Fibroblast of skin of right quadriceps (primary cell): ENCODE measurements at places on chromosomes 16 and 17.

DNA sequence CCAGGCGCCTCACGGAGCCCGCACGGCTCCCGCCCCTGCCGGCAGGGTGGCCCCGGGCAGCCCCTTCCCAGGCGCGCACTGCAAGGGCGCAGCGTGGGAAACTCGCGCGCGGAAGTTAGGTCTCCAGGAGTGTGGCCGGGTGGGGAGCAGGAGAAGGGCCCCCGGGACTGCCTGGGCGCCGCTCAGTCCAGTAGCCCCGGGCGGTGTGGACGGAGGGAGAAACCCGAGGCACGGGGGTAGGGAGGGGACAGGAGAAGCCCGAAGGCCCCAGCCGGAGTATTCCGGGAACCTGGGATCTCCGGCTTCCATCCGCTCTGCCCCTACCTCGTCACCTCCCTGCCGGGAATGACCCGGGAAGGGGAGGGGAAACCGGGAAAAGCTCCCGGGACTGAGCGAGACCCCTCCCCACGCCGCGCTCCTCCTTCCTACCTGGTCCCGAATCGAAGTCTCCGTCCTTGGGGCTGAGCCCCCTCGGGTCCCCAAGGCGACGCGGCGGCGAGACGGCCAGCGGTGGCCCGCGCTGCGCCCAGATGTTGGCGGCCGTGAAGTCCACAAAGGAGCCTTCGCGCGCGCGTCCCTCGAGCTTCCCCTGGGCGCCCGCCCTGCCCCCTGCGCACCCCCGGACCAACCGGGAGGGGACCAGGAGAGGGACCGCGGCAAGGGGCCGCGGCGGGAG, 418 bp downstream of the SOCS3 start:
- DNase-seq, result no peak

- peak; percentile 3 for DNase-seq
These were observed 537 bp downstream of the PALB2 start for GRCh38 chr16:23640615-23640930.

GRCh38 chr17:4854111-4854681, 21.1 kb downstream of the MINK1 start:
- peak; percentile 77 for DNase-seq

- peak; percentile 46 for DNase-seq
These were observed 5.3 kb upstream of the NSMCE1 start for GRCh38 chr16:27273670-27274423.

GRCh38 chr16:66300037-66300436, 66.5 kb upstream of the CDH5 start:
- no peak for DNase-seq

GRCh38 chr17:74758848-74759168, 10.4 kb downstream of the NHERF1 start:
- DNase-seq, result no peak

- no peak for DNase-seq
These were observed 3.8 kb downstream of the RNF213 start for GRCh38 chr17:80264205-80265075.

GRCh38 chr17:71963791-71964190, 157.0 kb upstream of the SOX9 start:
- DNase-seq, result no peak

GRCh38 chr17:62987136-62987535, 21.1 kb downstream of the TANC2 start:
- no peak for DNase-seq

DNA sequence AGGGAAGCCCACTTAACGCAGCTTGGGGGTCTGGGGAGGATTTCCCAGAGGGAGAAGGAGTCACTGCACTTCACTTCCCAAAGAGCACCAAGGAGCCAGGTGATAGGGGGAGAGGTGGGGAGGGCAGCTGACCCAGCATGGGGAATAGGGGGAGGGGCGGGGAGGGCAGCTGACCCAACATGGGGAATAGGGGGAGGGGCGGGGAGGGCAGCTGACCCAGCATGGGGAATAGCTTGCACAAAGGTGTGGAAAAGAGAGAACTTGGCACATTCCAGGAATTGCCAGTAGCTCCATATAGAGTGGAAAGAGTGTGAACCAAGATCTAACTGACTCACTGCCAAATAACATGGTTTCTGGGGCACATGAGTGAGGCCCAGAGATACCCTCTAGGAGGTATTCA, 110.3 kb downstream of the CCT6B start:
- DNase-seq, result no peak

DNA sequence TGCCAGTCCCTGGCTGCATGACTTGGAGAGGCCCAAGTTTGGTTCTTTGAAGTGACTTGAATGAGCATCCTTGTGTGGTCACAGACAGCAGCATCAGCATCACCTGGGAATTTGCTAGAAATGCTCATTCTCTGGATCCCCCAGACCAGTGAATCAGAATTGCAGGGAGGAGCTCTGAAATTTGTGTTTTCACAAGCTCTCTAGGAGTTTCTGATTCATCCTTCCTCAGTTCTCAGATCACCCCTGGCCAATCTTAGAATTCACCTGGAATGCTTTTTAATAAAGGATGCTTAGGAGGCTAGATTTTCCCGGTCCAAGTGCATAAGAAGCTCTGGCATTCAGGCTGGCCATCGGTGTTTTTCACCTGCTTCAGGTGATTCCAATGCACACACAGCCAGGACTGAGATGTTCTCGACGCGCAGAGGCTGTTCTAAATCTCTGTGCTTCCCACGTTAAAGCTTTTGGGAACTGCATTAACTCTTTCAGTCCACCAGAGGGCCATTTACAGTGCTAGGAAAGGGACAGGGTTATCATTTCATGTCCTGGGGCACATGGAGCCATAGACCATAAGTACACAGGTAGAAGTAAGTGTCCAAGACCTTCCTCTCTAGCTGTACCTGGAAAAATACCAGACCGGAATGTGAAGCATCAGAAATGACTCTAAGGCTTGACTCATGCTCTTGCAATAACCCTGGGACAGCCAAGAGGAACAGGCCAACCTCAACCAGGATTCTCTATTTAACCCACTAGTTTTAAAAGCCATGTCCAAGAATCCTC, 85.7 kb upstream of the XYLT1 start:
- peak; percentile 35 for DNase-seq

DNA sequence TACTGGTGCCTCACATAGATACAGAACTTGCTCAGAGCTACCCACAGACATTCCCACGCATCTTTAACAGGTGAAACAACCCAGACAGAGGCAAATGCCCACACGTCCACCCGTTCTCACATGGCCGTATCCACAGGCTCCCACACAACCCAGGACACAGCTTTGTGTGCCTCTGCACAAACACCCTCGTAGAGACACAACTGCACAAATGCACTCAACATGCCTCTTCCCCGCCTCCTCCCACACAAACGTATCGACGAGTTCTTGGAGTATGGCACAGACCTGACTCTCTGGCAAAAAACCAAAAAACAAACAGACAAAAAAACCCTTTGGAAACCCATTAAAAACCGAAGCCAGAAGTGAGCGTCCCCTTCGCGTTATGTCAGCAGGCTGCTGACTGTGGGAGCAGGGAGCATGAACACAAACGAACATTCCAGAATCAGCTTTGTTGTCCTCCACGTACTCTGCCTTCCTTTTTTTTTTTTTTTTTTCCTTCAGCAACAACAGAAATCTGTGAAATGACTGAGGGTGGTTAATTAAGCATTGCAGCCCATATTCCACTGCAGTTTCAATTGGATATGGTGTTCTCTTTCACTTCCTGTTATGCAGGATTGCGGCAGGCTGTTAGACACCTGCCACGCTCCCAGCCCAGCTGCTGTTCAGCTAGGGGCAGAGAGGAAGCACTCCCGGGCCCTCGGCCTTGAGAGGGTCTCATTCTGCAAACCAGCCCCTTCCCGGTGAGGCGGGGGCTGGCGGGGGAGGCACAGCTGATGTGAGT, 313.7 kb downstream of the MAF start:
- no peak for DNase-seq

DNA sequence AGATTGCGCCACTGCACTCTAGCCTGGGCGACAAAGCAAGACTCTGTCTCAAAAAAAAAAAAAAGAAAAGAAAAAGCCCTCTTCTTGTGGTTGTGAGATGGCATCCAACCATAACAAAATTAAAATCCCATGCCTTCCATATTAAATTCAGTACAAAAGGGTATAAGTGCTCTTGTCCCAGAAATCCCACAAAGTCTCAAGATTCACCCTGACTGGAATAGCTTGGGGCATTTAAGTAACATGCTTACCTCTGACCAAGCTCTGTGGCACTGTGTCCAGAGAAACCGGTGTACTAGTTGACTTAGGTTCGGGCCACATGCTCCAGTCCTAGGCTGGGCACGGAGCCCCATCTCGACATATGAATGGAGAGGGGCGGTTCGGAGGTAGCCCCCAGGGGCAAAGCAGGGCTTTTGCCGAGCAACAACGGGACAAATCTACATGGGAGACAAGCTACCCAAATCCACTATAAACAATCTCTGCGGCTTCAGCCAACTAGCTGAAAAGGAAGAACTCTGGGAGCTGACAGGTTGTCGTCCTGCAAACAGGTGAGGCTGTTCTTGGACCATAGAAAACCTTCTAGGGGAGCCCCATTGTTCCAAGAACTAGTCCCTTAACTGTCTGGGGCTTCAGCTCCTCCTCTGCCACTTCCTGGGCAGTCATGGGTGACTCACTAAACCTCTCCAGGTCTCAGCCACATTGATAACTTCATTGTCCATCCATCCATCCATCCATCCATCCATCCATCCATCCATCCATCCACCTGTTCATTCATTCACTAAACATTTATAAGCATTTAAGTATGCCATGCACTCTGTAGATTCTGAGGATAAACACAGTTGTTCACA, 10.3 kb upstream of the IL4R start:
- no peak for DNase-seq

- DNase-seq, result peak; percentile 92
These were observed 353.1 kb downstream of the FOXL1 start for GRCh38 chr16:86931410-86931941.

DNA sequence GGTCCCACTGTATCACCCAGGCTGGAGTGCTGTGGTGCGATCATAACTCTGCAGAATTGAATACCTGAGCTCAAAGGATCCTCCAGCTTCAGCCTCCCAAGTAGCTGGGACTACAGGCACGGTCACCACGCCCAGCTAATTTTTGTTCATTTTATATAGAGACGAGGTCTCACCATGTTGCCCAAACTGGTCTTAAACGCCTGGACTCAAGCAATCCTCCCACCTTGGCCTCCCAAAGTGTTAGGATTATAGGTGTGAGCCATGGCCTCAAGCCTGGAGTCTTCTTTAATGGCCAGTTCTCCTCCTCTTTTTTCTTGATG, 484 bp downstream of the CD300LB start:
- no peak for DNase-seq

DNA sequence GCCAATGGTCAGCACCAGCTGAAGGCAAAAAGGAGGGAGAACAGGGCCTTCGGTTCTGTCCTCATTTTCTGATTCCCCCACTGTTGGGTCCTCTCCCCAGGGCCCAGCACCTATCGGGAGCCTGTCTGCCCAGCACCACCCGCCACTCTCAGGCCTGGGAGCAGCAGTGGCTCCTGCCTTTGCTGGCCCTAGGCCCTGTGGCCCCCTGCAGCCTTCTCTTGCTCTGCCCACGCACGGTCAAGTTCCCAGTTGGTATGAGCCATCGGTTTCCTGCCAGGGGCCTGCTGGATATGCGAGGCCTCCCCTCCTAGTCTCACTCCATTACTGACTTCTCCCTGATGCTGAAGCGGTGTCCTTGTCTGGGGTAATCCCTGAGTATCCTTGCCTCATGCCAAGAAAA, 37.5 kb downstream of the HSBP1 start:
- no peak for DNase-seq

GRCh38 chr16:24309258-24310142, 53.4 kb downstream of the CACNG3 start:
- peak; percentile 2 for DNase-seq

- DNase-seq, result no peak
These were observed 478.4 kb downstream of the TOX3 start for GRCh38 chr16:52068447-52069074.

- DNase-seq, result no peak
These were observed 2.6 kb downstream of the METTL26 start for GRCh38 chr16:633336-634050.

DNA sequence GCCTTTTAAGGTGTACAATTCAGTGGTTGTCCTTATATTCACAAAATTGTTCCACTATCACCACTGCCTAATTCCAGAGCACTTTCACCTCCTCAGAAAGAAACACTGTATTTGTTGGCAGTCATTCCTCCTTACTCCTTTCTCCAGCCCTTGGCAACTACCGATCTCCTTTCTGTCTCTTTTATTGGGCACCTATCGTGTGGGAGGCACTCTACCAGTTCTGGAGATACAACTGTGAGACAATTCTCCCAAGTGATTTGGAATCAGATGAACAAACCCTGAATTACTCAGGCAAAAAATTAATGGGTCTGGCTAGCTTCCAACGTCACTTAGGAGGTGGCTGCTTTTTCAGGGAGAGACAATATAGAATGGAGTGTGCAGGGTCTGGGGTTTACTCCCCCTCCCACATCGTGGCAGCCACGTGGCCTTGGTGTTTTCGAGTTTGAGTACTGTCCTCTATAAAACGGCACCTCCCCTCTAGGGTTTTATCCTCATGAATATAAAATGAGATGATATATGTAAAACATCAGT, 63.9 kb downstream of the SHISA9 start:
- no peak for DNase-seq

GRCh38 chr17:76523084-76524037, 14.1 kb downstream of the CYGB start:
- no peak for DNase-seq

DNA sequence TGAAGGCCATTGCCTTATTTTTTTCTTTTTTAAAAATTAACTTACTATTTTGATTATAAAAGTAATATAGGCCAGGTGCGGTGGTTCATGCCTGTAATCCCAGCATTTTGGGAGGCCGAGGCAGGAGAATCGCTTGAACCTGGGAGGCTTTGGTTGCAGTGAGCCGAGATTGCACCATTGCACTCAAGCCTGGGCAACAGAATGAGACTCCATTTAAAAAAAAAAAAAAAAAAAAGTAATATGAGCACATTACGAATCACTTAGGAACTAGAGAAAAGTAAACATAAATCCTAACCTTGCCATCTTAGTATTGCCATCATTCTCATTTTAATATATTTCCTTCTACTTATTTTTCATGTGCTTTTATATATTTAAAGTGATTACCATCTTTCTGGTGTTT, 12.9 kb upstream of the TACO1 start:
- no peak for DNase-seq

DNA sequence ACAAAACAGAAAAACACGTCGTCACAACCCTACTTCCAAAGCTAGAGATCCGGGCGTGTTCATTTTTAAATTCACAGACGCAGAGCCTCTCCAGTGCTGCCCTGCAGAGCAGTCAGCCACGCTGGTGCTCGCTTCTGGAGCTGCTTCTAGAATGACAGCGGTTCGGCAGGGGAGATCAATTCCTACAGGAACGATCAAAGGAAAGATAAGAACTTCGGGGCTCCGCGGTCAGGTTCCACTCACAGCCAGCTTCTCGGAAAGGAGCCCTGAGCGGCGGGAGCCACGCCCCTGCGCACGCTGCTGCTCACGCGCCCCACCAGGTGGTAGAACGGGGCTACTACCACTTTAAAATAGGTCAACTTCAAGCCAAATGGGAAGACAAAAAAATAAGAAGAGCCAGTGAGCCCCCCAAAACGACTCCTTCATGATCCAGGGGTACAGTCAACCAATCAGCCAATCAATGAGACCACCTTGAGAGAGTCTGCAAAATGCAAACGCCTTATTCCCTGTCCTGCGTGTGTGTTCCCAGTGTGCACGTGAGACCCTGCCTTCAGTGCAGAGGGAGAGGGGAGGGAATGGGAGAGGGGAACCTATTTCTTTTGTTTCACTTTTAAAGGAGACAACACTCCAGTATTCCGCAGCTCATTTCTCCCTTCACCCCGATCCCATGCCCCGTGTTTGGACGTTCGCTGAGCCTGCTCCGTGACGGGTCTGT, 209.7 kb downstream of the RBFOX3 start:
- peak; percentile 31 for DNase-seq
